ENCODE measurements at places on chromosomes 12 and 14.

DNA sequence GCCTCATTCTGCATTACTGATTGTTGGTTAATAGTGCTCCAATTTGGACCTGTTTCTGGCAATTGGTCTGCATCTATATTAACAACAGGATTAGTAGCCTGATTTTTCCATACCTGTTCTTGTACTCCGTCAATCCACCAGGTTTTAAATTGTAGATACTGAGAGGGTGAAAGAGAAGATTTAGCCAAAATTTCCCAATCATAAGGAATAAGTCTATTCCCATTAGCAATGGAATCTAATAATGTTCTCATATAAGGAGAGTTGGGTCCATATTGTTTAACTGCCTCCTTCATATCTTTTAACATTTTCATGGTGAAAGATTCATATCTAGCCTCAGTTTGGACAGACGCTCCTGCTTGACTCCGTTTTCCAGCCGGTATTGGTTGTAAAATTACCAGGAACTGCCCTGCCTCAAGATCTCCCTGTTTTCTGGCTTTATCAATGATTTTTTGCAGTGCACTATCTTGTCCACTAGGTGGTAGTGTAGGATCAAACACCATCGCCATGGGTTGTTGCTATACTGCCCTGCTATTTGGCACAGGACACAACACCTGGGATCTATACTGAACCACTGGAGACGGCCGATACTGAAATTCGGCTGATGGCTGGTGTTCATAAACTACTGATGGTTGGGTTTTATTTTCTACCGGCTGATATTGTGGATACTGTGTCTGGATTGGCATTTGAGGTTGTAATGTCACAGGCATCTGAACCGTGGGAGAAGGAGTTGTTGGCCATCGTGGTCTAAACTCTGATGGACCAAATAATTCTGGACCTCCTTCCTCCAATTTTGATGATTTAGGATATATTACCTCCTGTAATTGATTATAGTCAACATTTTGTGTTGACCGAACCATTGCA, 25.2 kb downstream of the DHRS4L2 start:
- no peak for DNase-seq

GRCh38 chr14:54901380-54902142, 1.1 kb downstream of the GCH1 start:
- no peak for DNase-seq

DNA sequence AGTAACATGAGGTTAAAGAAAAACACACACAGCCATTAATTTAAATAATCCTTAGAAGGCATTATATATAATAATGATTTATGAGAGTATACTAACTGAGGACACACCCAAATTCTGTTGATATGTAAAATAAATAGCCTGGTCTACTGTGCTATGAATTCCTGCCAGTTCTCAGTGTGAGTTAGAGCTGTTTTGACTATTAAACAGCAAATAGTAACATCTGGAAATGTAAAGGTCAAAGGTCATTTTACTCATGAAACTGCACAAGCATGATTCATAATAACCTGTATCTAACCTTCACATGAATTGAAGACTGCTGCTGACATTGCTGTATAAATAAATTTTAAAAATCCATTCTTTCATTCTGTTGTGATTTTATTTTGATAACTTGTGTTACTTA, 966.7 kb downstream of the SLC6A15 start:
- no peak for DNase-seq

DNA sequence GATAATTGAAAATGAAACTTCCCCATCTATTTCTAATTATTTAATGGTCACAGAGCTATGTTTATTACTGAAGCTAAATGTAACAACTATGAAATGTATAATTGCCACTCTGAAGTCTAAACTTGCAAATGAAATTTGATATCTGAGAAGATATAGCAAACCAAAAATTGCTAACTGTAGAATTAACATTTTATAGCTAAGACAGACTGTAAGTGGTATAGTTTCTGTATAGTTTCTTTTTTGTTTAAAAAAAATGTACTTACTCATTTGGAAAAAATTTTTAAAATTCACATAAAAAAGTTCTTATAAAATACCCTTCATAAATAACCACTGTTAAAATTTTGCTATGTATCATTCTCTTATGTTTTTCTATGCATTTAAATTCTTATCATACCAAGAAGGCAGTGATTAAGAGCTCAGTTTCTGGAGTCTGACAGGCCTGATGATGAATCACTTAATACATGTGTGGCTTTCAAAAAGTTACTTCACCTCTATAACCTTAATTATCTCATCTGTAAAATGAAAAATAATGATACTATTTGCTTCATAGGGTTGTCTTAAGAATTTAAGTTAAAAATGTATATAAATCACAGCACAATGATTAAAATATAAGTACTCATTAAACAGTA, 214.7 kb upstream of the GARIN2 start:
- DNase-seq = no peak

DNA sequence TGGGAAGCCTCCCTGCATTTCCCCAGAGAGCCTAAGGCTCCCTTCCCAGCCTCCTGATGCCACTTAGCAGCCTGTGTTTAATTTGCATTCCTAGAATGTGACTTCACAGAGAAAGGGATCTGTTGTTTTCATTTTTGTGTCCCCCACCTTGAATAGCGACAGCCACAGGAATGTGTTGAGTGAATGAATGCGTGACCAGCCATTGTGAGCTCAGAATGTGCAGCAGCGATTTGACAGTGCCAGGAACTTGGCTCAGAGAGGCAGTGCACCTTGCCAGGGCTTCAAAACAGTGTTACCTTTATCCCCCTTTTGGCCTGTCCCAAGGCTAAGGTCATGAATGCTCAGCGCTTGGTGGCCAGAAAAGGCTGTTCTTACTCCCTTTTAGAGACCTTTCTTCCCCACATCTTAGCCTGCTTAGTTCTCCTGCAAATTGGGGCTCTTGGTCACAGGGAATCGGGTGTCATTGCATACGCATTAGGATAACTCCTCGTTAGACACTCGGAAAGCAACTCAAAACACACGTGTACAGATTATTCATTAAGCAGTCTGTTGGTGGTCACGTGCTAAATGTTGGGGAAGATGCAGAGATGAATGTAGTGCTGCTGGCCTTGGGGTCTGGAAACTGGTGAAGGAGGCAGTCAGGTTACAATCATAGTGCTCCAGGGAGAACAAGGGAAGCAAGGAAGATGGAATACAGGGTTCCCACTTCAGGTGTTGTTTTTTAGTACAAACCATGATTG, 9.8 kb downstream of the NTF3 start:
- DNase-seq = no peak

DNA sequence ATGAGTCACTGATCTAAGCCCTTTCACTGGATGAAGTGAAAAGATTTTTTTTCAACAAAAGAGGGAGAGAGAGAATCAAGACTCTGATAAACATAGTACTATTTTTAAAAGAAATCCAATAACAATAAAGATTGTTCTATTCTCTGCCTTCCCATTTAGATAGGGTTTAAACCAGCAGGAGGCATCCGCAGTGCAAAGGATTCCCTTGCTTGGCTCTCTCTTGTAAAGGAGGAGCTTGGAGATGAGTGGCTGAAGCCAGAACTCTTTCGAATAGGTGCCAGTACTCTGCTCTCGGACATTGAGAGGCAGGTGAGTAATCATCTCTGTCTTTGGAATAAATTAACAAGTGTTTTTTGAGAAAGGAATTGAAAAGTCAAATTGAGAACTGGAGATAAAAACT, 124.9 kb downstream of the DERA start:
- DNase-seq = no peak

DNA sequence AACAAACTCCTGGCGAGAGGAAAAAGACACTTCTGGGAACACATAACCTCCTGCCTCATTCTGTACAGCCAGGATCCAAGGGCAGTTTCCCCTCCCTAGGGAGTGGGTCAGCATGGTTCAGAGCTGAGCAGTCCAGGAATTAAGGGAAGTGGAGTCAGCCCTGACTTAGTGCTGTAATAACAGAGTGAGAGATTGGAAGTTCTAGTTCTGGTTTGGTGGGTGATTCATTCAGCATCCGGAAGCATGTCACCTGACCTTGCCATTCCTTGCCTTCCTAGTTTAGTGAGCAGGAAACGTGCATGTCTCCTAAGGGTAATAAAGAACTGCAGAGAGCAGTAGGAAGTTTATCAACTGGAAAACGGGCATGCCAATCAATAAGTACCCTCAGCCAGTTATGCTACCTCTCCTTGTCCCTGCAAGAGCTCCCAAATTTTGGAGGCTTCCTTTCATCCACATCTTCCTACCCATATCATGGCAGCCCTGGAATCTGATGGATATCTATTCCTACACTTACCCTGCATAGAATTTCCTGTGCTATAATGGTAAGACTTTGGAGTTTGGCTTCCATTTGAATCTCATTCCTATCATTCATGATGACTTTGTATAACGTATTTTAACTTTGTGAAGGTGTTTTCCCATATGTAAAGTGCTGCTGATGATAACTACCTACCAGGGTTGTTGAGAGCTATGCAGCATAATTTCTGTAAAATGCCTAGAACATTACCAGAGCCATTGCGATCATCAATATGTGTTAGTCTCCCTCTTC, 28.5 kb upstream of the MAGOHB start:
- no peak for DNase-seq

DNA sequence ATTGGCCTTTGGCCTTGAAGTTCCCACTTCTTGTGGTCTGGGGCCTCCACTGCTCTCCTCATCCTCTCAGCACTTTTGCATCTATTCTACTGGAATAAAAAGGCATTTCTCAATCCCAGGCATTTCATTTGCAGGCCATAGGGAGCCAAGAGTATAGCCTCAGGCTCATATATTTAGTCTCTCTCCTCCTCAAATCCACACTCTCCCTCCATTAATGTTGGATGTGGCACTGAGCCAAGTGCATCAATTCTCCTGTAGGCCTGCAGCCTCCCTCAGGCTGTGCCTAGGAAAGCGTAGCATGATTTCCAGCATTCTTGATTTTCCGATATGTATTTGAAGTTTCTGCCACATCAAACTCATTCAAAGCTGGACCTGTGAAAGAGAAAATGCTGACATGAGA, 211.5 kb upstream of the CPNE8 start:
- DNase-seq = no peak

- no peak for DNase-seq
These were observed 3.0 kb upstream of the TMEM120B start for GRCh38 chr12:121709478-121709961.

DNA sequence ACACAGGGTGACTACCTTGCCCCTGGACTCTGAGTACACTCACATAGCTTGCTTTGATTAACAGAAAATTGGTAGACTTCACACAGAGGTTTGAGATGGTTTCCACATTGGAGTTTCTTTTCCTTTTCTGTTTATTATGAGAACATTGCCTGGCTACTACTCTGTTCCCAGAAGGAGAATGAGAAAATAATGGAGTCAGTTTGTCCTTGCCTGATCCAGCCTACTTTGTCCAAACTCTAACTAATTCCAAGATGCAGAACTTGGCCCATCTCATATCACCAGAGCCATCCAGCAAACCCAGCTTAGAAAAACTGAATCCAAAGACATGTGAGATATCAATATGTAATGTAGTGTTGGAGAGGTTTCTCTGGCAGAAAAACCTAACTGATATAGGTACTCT, 20.4 kb downstream of the TAS2R50 start:
- DNase-seq = no peak

DNA sequence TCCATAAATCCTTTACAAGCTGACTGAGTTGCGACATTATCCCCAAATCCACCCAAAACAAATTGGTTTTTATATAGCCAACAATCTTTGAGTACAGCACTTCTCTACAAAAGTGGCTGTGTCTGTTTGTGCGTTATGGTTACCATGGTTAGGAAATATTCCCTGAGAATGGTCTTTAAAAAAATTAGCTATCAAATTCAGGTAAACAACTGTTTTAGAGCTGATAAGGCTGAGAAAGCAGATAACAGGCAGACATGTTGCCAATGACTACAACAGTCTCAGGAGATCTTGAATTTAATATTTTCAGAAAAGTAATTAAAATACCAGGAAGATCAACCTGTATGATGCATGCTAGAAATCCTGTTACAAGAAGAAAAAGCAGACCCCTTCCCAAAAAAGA, 248.0 kb downstream of the RASSF9 start:
- no peak for DNase-seq

- DNase-seq = no peak
These were observed at the start of gene ZFHX2 for GRCh38 chr14:23551266-23552028. Gene ZFHX2 (minus strand): TSS chr14:23551765. CDS start chr14:23535325, 16,440 bp downstream.

GRCh38 chr12:129675947-129676346, 227.9 kb downstream of the TMEM132D start:
- DNase-seq = no peak

DNA sequence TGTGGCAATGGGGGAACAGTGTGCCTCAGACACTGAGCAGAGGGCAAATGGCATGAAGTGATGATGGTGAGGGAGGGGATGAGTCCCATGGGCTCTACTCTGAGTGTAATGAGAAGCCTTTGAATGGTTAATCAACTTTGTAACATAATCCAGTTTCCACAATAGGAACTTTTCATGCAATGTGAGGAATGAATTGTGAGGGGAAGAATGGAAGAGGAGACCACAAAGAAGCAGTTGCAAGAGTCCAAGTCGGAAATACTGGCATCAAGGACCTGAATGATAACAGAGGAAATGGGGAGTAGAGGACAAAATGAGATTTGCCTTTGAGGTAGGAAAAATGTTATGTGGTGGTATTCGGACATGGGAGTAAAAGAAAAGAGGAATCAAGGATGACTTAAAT, 476.9 kb upstream of the PRICKLE1 start:
- no peak for DNase-seq

DNA sequence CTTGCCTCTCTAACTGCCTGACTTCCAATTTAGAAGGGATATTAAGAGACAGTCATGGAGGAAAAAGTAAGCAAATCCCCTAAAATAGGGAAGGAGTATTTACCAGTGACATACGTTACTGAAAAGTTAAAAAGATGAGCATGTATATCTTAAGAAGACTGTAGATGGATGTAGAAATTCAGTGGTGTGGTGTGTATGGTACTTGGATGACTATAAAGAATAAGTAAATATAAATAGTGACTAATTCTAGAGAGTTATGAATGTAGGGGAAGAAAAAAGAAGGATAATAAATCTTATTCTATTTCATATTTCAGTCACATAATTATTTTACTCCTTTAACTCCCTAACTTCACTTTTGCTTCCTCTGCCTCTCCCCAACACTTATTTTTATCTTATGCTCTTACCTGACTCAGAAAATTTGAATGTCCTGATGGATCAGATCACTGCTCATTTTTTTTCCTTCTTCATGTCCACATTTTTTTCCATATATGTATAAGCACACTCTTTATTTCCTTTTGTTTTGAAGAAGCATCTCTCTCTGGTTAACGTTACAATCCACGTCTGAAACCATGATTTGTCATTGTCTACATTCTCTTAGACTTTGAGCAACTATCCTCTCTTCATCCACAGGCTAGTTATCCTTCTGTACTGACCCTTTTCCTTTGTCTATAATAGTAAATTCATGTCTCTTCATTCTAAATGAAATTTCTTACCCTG, 422.7 kb upstream of the SYT1 start:
- DNase-seq = no peak

DNA sequence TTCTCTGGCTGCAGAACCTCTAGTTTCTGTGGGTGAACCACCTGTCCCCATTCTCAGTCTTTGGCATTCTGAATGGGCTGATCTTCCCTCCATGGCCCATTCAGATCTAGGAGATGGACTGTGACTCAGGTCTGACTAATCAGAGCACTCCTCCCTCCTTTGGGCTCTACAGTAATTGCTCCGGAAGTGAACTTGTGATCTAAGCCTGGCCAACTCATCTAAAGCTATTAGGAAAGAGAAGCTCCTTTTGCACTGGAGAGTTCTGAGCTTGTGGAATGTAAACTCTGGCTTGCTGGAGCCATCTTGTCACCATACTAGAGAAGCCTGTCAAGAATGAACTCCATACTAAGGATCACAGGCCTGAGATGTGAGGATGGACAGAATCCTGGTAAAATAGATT, 168.2 kb downstream of the SUDS3 start:
- peak; percentile 8 for DNase-seq

- DNase-seq = no peak
These were observed 146.3 kb downstream of the CAND1 start for GRCh38 chr12:67415473-67415872.

Data from vagina (tissue), 2 donors.